ENCODE measurements at places on chromosomes 16 and 17.
A peak's percentile ranks its signal among the peaks of the same experiment; 100 is the strongest.

GRCh38 chr16:79150151-79150550 is 450.4 kb downstream of the MAF start:
- DNase-seq, result no peak

DNA sequence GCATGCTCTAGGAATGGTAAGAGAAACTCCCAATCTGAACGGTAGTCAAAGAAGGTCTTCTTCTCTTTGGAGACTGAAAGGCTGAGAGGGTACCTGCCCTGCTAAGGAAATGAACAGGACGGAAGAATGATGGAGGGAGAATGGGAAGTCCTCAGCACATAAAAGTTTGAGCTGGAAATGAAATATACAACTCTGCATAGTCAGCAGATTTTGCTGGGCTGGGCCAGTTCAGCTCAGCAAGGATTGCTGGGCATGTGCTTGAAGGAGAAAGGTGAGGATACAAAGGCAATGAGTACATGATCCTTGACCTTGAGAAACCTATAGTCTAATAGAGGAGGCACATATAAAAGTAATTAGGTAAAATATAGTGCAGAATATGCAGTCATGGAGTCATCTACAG is 669.3 kb downstream of the MAF start:
- no peak for DNase-seq

GRCh38 chr17:68305142-68305541 is 13.8 kb downstream of the ARSG start:
- no peak for DNase-seq

GRCh38 chr16:30142672-30143346 is 19.8 kb upstream of the MAPK3 start:
- peak; percentile 37 for DNase-seq

- no peak for DNase-seq
Observed at GRCh38 chr17:31877341-31877740, 18.3 kb upstream of the COPRS start.

DNA sequence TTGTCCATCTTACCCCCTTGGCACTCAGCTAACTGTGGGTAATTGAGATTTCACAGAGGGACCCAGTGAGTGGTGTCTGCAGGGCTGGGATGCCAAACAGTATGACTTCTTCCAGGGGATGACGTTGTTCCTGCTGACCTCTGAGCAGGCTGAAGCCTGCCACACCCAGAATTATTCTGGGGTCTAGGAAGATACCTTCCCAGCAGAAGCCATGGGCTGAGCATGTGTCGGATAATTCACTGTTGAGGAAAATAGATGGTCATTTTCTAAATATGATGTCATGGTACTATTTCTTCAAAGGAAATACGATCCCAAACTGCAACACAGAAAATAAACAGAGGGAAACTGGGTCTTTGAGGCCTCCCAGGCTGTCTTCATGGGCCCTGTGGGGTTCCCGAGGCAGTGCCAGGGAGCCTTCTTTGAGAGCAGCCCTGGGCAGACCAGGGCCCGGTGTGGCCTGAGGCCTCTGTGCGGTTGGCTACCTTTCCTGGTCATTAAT is 17.4 kb downstream of the WNT9B start:
- DNase-seq, result no peak

- peak; percentile 61 for DNase-seq
Observed at GRCh38 chr16:85690469-85691064, 1.8 kb upstream of the GINS2 start.

DNA sequence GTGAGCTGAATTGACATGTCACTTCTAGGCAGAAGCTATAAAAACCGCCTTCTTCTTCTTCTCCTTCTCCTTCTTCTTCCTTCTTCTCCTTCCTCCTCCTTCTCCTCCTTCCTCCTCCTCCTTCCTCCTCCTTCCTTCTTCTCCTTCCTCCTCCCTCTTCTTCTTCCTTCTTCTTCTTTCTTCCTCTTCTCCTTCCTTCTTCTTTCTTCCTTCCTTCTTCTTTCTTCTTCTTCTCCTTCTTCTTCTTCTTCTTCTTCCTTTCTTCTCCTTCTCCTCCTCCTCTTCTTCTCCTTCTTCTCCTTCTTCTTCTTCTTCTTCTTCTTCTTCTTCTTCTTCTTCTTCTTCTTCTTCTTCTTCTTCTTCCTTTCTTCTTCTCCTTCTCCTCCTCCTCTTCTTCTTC is 4.8 kb upstream of the FBXL19 start:
- DNase-seq, result no peak

DNA sequence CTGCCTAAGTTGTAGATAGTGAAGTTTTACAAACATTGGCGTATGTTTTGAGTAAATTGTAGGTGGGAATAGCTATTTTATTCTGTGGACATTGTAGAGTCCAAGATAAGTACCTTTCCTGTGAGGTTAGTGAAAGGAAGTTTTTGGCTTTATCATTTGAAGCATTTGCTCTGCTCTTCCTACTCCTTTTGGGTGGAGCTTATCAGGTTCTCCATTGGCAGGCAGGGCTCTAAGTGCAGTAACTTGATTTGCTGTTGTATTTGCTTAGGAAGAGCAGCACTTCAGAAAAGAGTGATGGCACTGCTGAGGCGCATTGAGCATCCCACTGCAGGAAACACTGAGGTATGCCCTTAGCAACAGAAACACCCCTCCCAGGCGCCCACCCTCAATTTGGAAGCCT is 70.1 kb downstream of the OMG start:
- DNase-seq, result no peak

DNA sequence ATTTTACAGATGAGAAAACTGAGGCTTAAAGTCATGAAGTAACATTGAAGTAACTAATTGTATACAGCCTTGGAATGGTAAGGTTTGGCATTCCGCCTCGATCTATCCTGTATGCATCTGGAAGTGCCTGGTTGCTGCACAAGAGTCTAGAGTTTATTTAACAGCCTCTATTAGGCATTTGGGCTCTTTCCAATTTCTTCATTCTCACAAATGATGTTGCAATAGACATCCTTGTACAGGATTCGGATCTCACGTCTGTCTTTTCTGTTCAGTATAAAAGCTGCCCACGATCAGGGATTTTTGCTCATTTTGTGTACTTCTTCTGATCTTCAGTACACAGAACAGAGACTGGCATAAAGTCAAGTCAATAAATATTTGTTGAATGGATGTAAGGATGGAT is 100.5 kb downstream of the AIPL1 start:
- DNase-seq, result no peak

- peak; percentile 6 for DNase-seq
Observed at GRCh38 chr17:68539548-68540467, 27.6 kb downstream of the PRKAR1A start.

- DNase-seq, result no peak
Observed at GRCh38 chr17:44187131-44187899, 543 bp downstream of the TMUB2 start.

DNA sequence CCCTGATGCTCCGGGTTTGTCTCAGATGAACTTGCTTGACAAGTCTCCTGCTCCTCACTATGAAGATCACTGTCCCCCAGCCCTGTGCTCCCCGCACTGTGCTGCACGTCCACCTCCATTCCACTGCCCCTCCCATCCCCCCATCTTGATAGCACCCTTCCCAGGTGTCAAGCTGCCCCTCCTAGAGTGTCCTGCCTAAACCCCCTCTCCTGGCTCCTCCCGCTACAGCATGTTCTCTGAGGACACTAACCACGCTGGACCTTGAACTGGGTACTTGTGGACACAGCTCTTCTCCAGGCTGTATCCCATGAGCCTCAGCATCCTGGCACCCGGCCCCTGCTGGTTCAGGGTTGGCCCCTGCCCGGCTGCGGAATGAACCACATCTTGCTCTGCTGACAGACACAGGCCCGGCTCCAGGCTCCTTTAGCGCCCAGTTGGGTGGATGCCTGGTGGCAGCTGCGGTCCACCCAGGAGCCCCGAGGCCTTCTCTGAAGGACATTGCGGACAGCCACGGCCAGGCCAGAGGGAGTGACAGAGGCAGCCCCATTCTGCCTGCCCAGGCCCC is 18.5 kb downstream of the DEXI start:
- no peak for DNase-seq

- DNase-seq, result no peak
Observed at GRCh38 chr16:51409001-51409675, 258.1 kb upstream of the SALL1 start.

GRCh38 chr17:56979091-56979480 is 1.2 kb downstream of the SCPEP1 start:
- DNase-seq, result no peak
